Activated CD4-positive, alpha-beta T cell treated with anti-CD3 and anti-CD28 coated beads, Interleukin-2, amount 50 U/mL, for 1 hour (primary cell): ENCODE measurements at places on chromosomes 1 and 21.

GRCh38 chr1:168273575-168273974 lies 7.1 kb upstream of the TBX19 start:
- no peak for DNase-seq

DNA sequence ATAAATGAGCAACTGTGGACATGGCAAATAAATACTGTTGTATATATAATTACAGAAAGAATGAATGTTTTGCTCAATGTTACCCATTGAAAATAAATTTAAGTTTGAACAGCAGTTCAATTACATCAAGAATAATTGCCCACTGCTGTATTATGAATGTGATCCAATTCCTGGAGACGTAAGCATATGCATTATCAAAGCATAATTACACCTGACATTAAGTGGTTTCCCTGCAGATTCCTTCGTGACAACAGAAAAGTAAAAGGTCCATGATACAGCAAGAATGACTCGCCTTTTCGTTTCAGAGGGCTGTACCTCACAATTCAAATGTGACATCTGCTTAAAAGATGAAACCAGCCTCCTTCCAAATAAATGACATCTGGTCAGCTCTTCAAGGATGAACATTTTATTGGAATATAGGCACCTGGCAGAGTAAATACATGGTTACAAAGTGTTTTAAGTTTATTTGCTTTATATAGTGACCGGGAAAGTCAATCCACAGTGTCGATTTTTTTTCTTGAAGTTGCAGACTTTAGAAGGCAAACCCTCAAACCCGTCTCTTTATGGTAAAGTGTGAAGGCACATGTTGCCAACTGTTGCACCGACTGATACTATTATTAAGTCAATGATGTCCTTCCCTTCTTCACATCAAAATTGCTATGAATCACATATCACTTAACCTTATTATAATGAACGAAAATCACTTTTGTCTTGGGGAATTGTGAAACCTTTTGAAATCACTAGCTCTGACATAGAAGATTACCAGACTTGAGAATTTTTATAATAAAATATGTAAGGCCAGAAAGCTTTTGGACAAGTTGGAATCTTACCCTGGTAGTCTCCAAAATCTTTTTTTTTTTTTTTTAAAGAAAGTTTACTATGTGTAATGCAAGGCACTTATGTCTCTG lies 36.2 kb upstream of the EDEM3 start:
- DNase-seq = no peak

- no peak for DNase-seq
Measured at GRCh38 chr1:29591601-29592260, 355.4 kb downstream of the PTPRU start.

GRCh38 chr1:25563330-25564215 lies 20.2 kb downstream of the LDLRAP1 start:
- no peak for DNase-seq

- DNase-seq = peak; percentile 55
Measured at GRCh38 chr1:111214884-111215283, 12.6 kb upstream of the CHI3L2 start.

GRCh38 chr1:50264590-50264989 lies 155.9 kb downstream of the ELAVL4 start:
- no peak for DNase-seq

DNA sequence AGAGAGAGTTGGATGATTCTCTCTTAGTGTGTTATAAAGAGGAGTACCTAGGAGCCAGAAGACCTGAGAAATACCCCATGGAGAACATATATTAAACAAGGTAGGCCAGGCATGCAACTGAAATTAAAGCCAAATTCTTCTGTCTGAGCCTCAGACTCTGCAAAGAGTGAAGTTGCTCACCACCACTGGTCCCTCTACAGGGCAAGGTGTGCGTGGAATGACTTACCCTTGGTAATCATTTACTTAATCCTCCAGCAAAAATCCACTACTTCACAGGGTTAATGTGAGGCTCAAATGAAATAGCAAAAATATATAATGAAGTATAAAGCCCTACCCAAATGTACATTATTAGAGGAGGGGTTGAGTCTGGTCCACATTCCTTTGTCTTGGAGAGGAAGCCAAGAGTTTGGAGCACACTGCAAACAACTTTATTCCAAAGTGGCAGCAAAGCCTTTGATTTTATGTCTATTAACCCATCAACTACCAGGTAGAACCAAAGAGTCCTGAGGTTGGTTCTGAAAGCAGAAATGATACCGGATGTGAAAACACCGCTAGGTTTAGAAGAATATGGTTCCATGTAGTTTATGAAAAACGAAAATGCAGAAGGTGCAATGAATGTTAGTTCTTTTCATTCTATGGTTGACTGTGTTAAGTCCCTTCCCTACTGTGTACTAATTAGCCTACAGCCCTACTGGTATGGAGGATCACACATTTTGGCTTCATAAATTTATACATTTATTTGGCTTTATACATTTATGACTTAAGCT lies 8.5 kb downstream of the SSR2 start:
- no peak for DNase-seq

- no peak for DNase-seq
Measured at GRCh38 chr1:65985393-65986066, 192.8 kb downstream of the PDE4B start.

GRCh38 chr1:26110731-26111529 lies 694 bp upstream of the PDIK1L start:
- peak; percentile 75 for DNase-seq

DNA sequence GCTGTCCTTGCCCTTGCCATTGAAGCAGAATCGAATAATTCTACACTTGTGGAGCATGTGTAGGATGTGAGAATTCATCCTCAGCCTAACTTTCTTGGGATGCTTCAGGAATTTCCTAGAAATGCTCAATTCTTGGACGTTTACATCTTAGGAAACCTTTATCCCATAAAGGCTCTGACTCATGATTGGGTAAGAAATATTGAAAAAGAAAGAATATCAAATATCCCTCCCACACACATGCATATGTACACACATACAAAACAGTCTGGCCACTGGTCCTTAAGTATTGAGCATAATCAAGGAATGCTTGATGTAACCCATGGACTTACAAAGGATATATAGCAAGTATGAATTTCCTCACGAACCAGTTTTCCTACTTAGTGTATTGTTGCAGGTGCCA lies 83.9 kb upstream of the IPO9 start:
- no peak for DNase-seq

GRCh38 chr1:75765697-75766355 lies 20.2 kb upstream of the RABGGTB start:
- no peak for DNase-seq

- no peak for DNase-seq
Measured at GRCh38 chr1:39205781-39206464, 1.4 kb downstream of the MACF1 start.

DNA sequence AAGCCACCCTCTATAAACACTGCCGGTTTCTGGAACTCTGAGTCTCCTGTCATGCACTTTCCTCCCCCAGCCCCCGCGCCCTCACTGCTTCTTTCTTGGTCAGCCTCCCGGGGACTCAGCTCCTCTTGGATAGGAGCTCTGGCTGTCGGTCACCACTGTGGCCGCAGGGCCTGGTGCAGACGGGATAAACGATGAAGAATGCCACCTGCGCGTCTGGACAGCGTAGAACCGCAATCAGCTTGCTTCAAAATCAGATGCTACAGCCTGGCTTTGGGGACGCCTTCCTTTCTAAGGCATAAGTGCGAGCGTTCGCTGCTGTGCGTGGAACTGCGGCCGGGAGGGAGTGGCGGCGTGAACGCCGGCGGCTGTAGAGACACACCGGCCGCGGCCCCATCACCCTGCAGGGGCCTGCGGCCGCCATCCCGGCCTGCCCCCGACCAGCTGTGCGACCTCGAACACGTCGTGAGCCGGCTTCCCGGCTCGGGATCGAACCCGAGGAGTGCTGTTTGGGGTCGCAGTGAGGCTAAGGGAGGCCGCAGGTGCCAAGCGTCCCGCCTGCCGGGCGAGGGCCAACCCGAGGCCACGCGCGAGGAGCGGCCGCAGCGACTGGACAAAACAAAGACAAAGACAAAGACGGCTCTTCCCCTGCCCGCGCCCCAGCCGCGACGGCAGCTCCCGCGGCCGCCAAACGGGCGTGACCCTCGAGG lies 688 bp downstream of the PTTG1IP start:
- DNase-seq = peak; percentile 20

- DNase-seq = no peak
Measured at GRCh38 chr1:175207971-175208370, 15.4 kb upstream of the KIAA0040 start.

- DNase-seq = no peak
Measured at GRCh38 chr1:184494929-184495328, 108.1 kb downstream of the C1orf21 start.
